Stimulated activated CD4-positive, alpha-beta T cell treated with anti-CD3 and anti-CD28 coated beads, Interleukin-12 subunit alpha, Interleukin-12 subunit beta, amount 100 ng/mL, for 4 hours (primary cell): ENCODE measurements at places on chromosomes 16 and 17.
A peak's percentile ranks its signal among the peaks of the same experiment; 100 is the strongest.

DNA sequence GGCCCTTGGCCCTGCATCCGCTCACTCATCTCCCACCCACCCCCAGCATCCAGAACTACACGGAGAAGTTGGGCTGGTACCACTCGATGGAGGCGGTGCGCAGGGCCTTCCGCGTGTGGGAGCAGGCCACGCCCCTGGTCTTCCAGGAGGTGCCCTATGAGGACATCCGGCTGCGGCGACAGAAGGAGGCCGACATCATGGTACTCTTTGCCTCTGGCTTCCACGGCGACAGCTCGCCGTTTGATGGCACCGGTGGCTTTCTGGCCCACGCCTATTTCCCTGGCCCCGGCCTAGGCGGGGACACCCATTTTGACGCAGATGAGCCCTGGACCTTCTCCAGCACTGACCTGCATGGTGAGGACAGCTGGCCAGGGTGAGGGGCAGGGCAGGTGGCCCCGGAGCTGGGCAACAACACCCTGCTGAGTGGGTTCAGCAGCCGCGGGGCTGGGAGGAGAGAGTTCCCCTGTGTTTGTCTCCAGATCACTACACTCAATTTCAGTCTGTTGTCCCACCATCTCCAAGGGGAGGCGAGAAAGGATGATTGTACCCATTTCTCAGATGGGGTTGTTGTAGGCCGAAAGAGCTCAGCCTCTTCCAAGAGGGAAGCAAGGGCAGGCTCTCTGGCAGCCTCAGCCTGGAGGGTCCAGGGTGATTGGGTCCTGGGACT is 14.4 kb downstream of the MMP15 start:
- no peak for DNase-seq

GRCh38 chr16:11138769-11139325 is 117.2 kb downstream of the SOCS1 start:
- DNase-seq, result no peak

DNA sequence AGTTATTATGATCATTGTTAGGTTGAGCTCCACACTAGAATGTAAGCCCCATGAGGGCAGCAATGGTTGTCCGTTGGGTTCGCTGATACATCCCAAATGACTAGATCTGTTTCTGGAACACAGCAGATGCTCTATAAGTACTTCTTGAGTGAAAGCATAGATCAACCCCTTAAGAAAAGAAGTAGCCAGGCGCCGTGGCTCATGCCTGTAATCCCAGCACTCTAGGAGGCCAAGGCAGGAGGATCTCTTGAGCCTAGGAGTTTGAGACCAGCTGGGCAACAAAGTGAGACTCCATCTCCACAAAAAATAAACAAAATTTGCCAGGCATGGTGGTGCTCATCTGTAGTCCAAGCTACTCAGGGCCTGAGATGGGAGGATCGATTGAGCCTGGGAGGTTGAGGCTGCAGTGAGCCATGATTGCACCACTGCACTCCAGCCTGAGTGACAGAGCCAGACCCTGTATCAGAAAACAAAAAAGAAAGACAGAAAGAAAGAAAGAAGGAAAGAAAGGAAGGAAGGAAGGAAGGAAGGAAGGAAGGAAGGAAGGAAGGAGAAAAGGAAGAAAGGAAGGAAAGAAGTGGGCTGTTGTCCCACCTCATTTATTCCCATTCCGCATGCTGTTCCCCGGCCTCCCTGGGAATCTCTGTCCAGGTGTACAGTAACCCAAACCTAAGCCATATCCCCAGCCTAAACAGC is 54.4 kb upstream of the RPL38 start:
- DNase-seq, result no peak

DNA sequence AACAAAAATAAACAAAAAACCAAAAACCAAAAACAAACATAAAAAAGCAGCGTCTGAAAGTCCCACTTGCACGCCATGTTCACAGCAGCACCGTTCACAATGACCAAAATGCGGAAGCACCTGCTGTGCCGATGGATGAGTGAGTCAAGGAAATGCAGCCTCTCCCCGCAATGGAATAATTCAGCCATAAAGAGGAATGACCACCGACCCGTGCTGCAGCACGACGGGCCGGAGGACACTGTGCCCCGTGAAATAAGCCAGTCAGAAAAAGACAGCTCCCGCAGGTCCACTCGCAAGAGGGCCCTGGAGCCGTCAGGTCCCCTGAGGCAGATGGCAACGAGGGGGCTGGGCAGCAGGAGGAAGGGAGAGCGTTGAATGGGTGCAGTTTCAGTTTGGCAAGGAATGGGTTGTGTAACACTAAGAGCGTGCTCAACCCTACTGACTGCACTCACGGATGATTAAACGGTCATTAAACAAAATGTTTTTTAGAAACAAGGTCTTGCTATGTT is 5.1 kb downstream of the CLCN7 start:
- no peak for DNase-seq

DNA sequence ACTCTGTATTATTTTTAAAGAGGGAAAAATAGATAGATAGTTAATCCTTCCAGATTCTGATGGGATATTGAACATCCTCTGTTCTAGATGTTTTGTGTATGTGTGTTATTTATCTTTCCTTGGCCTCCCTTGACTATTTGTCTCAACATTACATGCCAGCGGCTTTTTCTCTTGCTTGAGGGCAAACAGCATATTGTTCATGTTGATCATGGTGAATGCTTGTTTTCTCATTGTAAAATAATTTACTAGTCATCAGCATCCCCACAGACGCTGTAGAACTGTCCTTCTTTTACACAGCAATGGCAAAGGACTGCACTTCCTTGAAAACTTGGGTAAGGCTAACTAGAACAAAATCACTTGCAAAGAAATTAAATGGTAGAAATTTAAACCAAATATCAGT is 1376.4 kb upstream of the GOT2 start:
- DNase-seq, result no peak

DNA sequence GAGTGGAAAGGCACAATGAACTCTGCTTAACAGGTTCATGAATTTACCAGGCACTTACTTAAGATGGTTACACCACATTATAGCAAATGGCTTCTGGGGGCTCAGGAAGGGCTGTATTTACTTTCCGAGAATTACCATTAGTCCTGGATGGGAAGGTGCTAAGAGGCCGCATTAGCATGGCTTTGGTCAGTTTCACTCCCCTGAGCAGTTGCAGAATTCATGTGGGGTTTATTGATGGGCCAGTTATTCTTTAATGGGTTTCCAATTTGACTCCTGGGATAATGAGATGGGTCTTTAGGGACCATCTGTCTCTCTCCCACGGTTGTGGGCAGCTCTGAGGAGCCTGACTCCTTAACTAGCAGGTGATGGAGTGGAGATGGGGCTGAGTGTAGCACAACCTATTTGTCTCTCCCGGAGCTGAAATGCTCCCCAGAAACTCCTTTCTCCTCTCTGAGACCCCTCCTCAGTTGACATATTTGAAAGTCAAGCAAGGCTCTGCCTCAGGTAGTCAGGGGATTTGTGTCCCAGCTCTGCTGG is 652.5 kb downstream of the HS3ST4 start:
- DNase-seq, result no peak

GRCh38 chr16:678858-679813 is 1.1 kb upstream of the STUB1 start:
- DNase-seq, result peak; percentile 53

DNA sequence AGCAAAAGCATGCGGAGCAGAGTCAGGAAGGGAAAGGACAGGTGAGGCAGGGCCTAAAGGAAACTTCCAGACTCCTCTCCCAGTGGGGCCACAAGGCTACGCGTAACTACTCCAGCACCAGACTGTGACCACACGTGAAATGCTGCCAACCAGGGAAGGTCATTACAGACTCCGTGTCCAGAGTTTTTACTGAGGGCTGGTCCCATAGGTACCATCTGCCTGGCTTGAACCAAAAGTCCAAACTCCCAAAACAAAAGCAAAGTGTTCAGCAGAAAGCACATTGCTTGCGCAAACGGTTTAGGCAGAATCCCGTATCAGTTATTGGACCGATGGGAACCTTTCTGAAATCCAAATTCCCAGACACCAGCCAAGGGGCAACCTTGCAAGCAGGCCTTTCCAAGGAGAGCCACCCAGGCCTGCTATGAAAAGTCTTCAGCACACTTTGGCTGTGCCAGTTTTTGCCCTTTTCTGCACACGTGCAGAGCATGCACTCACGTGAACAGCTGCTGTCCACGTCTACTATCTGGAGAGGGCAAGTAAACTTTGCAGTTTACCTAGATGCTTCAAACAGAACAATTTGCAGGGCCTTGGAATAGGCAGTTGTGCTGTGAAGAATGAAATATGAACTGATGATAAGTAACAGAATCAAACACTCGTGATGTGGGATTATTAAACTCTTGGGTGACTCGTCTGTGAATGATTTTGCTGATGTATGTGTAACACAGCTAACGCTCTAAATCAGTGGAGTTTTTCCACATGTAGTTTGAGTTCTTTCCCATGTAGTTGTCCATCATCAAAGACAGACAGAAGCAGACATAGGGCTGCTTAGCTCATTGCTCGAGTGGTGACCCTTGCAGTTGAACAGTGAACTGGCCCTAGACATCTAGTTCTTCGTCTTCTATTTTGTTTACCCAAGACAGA is 58.1 kb upstream of the CRISPLD2 start:
- no peak for DNase-seq

GRCh38 chr17:74921769-74922168 is 1.3 kb downstream of the USH1G start:
- no peak for DNase-seq

DNA sequence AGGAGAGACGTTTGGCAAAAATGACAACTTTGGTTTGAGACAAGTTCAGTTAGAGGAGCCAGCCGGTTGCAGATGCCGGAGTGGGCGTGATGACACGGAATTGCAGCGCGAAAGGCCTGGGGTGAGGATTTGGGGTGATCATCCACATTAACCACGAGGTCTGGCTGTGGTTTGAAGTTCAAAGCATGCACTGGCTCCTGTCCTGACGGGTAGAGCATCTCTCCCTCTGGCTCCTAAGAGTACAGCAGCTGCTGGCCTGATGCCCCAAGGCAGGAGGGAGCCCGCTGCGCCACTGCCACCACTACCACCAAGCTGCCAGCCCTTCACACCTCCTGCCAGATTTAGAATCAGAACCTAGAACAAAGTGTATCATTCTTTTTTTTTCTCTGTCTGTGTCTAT is 3.7 kb downstream of the RHBDL3 start:
- DNase-seq, result no peak

DNA sequence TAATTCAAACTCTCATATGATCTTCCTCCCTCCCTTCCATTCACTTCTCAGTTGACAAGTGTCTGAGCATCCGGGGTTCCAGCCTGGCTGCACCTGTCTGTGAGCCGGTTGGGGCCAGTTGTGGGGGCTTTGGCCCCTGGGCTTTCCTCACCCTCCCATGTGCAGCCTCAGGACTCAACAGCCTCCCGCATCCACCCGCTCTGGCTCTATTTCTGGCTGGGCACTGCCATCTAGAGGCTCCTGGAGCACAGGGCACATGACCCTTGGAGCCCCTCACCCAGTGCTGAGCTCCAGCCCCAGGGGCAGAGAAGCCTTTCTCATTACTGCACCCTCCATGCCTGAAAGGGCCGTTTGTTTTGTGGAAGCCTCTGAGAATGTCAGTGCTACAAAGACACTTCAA is 43.3 kb downstream of the HAPSTR1 start:
- DNase-seq, result peak; percentile 51

GRCh38 chr16:81243942-81244341 is 5.5 kb downstream of the BCO1 start:
- no peak for DNase-seq

DNA sequence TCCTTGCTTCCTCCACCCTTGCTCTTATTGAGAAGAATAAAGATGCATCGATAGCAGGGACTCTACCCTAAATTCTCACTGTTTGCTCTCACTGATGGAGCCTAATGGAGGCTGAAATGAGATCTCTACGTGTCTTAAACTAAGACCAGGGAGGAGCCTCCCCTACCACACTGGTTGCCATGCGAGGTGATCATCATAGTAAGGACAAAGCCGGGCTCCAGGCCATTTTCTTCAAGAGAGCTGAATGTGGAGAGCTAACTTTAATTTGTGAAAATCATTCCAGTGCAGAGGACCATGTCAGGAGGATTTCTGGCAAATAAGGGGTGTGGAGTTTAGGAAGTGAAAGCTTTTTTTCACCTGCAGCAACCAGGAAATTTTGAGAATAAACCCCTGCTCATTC is 5.6 kb downstream of the CDH11 start:
- DNase-seq, result no peak

GRCh38 chr16:57388359-57389086 is 16.0 kb upstream of the CCL17 start:
- no peak for DNase-seq

DNA sequence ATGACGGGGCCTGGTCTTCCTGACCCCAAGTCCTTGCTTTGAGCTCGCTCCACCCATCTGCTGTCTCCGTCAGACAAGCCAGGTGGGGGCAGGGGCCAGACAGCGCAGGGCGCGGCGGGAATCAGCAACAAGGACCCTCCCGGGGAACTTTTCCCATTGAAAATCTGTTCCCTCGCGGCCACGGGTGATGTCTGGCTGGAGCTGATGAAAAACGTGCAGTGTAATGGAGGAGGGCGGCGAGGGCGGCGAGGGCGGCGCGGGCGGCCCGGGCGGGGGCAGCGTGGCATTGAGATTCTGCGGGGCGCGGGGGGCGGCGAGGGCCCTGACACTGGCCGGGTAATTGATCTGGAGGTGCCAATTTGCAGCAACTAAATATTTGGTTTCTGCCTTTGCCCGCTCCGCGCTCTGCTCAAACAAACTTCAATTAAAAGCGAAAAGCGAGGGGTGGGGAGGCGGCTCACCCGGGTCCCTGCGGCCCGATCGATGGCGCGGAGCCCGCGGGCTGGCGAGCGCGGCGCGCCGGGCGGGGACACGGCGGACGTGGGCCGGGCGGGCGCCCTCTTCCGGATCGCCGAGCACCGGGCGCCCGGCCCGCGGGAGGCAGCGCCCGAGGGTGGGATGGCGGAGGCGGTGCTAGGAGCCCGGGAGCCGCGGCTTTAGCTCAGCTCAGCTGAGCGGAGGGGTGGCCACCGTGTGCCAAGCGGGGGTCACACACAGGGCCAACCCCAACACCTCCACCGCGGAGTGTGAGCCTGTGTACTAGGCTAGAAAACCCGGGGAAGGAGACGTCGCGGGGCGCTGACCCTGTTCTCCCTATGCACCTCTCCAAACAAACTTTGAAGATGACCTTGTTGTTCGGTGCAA is 32.4 kb downstream of the DCAKD start:
- peak; percentile 36 for DNase-seq

DNA sequence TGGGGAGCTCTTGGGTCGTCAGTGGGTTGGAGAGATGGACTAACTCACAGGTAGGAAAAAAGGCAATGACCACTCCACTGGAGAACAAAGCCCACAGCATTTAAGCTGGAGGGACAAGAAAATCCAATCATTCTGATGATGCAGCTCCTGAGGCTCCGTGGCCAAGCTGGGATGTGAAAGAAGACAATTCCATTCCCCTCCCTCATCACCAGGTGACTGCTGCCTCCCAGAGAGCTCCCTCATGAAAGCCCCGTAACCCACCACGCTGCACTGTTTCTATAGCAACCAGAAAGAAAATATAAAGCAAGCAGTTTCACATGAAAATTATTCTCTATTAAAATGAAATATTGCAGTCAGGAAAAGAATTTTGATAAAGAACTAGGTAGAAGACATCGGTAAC is 15.2 kb downstream of the ANKRD11 start:
- no peak for DNase-seq

GRCh38 chr17:76048025-76048605 is 21.0 kb upstream of the EVPL start:
- DNase-seq, result no peak
